ENCODE measurements at places on chromosomes 5 and 9.

DNA sequence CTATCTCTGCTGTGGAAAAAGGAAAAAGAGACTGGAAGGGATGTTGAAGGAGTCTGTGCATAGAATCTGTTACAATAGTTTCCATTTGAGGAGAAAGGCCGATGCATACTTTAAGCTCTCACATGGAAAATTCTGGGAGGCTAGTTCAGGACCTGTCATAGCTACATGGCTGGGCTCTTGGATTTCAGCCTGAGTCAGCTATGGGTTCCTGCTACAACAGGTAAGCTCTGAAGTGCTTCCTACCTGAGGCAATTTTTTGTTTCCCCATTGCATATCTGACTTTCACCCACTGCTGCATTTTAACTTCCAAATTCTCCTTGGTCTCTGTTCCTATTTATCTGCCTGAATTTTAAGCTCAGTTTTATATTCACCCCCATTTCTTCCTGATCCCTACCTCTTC, 310.7 kb downstream of the RAB3C start:
- DNase-seq, result no peak

DNA sequence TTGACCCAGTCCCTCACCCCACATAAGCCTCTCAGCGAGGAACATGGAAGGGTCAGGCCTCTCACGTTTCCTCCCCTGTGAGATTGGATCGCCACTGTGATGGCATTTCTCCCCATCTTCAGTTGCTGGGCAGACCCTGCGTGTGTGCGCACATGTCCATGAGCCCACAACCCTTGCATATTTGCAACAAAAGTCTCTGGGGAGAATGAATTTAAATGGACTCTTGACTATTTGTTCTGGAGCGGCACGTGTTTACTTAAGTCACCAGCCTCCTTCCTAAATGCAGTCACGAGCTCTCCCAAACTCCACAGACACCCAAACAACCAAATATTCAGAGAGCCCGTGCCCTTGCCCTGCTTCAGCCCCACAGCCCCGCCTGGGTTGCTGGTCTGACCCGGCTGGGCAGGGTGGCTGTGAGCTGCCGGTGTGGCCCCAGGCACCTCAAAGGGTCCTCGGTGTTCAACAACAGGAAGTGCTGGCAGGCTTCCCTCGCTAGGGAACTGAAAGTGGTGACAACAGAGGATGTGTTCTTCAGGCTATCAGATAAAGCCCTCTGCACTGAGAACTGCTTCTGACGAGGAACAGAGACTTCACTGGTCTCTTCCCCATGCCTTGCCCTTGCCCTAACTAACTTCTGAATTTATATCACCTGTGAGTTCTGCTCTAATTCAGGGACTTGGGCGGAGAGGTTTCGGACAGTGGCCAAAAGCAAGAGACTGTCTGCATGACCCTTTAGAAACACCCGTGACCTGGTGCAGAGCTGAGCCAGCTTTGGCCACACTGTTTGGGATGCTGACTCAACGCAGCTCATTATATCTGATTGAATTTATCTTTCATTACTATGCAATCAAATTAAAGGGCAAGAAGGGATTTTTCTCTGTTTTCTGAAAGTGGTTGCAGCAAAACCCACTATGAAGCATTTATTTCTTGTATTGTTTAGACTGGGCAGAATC, 19.2 kb upstream of the CD180 start:
- DNase-seq, result peak; percentile 85

DNA sequence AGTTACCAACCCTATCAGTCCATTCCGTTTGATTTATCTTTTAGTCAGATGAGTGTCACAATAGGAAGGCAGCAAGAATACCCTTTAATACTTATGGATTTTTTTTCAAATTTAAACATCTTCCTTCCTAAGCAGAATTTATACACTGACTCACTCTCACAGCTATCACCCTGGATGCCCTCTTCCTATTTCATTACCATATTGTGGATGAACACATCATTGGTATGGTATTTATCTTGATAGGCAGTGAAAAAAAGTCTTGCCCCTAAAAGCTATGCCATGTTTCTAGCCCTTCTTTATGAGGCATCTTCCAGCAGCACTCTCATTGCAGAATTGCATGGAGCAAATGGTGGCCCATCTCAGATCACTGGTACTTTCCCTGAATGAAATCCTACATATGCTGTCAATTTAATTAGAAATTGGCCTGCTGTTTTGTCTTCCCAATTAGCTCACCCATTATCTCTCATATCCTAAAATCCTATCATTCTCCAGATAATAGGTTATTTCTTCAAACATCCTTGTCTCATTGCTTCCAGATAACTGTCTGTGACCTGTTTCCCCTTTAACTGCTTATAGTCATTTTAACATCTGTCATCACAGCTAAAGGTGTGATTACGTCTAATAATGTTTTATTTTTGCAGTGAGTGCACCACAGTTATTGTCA, 433.5 kb upstream of the POU5F2 start:
- no peak for DNase-seq

DNA sequence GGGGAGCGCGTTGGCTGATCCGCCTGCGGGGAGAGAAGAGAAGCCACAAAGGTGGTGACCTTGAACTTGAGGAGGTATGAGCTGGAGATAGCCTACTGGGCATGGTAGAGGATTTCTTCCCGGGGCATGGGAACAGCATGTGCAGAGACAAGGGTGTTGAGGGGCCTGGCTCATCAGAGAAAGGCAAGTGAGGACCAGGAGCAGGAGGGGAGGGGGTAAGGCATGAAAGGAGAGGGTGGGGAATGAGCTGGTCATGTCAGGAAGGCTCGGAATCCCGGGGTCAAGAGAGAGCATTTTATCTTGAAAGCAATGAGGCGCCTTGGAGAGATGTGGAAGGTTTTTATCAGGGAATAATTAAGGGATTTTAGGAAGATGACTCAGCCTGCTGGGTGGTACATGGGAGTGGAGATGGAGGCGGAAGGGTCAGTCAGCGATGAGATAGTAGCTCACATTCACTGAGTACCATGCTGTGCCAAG, 121.1 kb downstream of the LHX2 start:
- DNase-seq, result no peak

- DNase-seq, result peak; percentile 54
These were observed 5.5 kb upstream of the DNAJC21 start for GRCh38 chr5:34923694-34924461.

Measured in activated CD8-positive, alpha-beta T cell treated with anti-CD3 and anti-CD28 coated beads, Interleukin-2, amount 10 ng/mL, durations not matched to agents 7 days and 5 days (primary cell).